ENCODE measurements at places on chromosomes 13 and 19.

GRCh38 chr19:35509861-35510625 is 3.4 kb downstream of the DMKN start:
- no peak for DNase-seq

- DNase-seq: no peak
These were observed 1.7 kb downstream of the DENND1C start for GRCh38 chr19:6479836-6480398.

DNA sequence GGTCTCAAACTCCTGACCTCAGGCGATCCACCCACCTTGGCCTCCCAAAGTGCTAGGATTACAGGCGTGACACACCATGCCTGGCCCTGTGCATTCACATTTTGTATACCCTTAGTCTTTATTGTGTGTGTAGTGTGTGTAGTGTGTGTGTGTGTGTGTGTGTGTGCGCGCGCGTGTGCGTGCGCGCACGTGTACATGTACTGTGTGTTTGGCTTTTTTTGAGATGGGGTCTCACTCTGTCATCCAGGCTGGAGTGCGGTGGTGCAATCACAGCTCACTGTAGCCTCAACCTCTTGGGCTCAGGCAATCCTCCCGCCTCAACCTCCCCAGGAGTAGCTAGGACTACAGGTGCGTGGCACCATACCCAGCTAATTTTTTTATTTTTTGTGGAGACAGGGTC is 22.1 kb downstream of the ITM2B start:
- no peak for DNase-seq

GRCh38 chr13:51955281-51955771 is 55.9 kb downstream of the ATP7B start:
- no peak for DNase-seq

- DNase-seq: no peak
These were observed 386 bp downstream of the VAV1 start for GRCh38 chr19:6772866-6773322.

GRCh38 chr19:1173159-1173844 is 766 bp downstream of the SBNO2 start:
- DNase-seq: no peak

DNA sequence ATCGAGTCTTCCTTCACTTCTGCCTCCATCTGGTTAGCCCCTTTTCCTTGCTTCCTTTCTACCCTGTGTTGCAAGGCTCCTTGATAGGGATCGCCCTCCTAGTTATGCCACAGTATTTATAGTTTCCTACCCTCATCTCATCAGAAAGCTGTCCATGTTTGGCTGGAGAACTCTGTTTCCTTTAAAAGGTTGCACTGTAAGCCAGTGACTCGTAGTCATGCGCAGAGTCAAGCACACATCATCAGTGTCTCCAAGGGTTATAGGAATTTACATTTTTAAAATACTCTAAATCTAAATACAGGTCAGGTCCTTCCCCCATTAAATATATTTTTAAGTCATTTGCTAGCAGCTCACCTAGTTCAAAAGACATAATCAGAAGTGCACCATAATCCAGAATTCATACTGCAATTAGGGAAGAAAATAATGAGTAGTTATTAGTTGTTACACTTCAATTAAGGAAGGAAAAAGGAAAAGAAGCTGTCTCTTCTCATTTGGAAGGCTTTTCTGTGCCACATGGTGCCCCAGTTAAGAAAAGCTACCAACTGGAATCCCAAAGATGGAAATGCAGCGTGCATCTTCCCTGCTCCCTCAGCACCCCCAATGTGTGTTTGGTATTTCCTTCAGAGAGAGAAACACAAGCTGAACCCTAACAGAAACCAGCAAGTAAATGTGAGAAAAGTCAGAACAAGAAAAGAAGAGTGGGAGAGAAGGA is 81.0 kb downstream of the GPR12 start:
- DNase-seq: no peak

- no peak for DNase-seq
These were observed 338.6 kb upstream of the TMTC4 start for GRCh38 chr13:101013245-101013644.
